GM12878 (cell line): ENCODE measurements at places on chromosomes 4 and X. TPM values are rescaled to one million over a fixed set of nuclear protein-coding genes. Genes with fewer than 3 reads are reported as not detected.

The YY2 gene
- total RNA-seq, result 0.96 and 1.1 TPM in 2 replicates

The FSTL5 gene
- total RNA-seq, result 0.28 TPM in 1 of 2 replicates, not detected in the other

The MAOB gene
- 0.21 TPM in 1 of 2 replicates, not detected in the other for total RNA-seq

The TRIM60 gene
- not detected in 2 replicates for total RNA-seq

The ARHGAP36 gene
- not detected in 2 replicates for total RNA-seq

The SLC39A8 gene
- 34.0 and 36.3 TPM in 2 replicates for total RNA-seq

The SCRG1 gene
- total RNA-seq, result not detected in 2 replicates

The IL9R gene
- total RNA-seq, result 4.1 and 4.3 TPM in 2 replicates

The NKX1-1 gene
- not detected in 2 replicates for total RNA-seq

The CXCL3 gene
- not detected in 2 replicates for total RNA-seq

The DMRTC1B gene
- total RNA-seq, result not detected in 2 replicates

The CCDC120 gene
- 3.7 and 4.1 TPM in 2 replicates for total RNA-seq

The TLR3 gene
- not detected in 2 replicates for total RNA-seq

The C1QTNF7 gene
- not detected in 2 replicates for total RNA-seq

The TMEM150C gene
- total RNA-seq, result 0.13 TPM in 2 replicates

The CXCL8 gene
- total RNA-seq, result 0.23 and 0.43 TPM in 2 replicates

The BRCC3 gene
- total RNA-seq, result 25.7 and 30.7 TPM in 2 replicates

The DSPP gene
- not detected in 2 replicates for total RNA-seq

The MAGEA10 gene
- total RNA-seq, result not detected in 2 replicates

The GRID2 gene
- not detected in 2 replicates for total RNA-seq

The XAGE1A gene
- not detected in 2 replicates for total RNA-seq

The SMARCA1 gene
- 0.31 and 0.40 TPM in 2 replicates for total RNA-seq

The DKK2 gene
- not detected in 2 replicates for total RNA-seq

The GPR78 gene
- total RNA-seq, result not detected in 2 replicates

The NAP1L3 gene
- total RNA-seq, result not detected in 2 replicates

The ESX1 gene
- not detected in 2 replicates for total RNA-seq

The MAP7D2 gene
- total RNA-seq, result 0.13 and 0.19 TPM in 2 replicates

The CEP135 gene
- total RNA-seq, result 7.4 and 10.4 TPM in 2 replicates

The HS6ST2 gene
- not detected in 2 replicates for total RNA-seq

The PDZD4 gene
- 0.15 TPM in 1 of 2 replicates, not detected in the other for total RNA-seq

The CRMP1 gene
- 0.10 and 0.16 TPM in 2 replicates for total RNA-seq

The MSANTD1 gene
- 0.37 and 0.87 TPM in 2 replicates for total RNA-seq

The TMPRSS11B gene
- total RNA-seq, result not detected in 2 replicates

The NKX6-1 gene
- not detected in 2 replicates for total RNA-seq

The SFRP2 gene
- total RNA-seq, result 0.21 and 0.33 TPM in 2 replicates

The TLR6 gene
- 19.1 and 22.4 TPM in 2 replicates for total RNA-seq

The STOX2 gene
- total RNA-seq, result 0.21 TPM in 1 of 2 replicates, not detected in the other

The L1CAM gene
- 0.24 and 0.64 TPM in 2 replicates for total RNA-seq

The CT45A10 gene
- total RNA-seq, result not detected in 2 replicates
